ENCODE measurements at places on chromosomes 7 and 10.

DNA sequence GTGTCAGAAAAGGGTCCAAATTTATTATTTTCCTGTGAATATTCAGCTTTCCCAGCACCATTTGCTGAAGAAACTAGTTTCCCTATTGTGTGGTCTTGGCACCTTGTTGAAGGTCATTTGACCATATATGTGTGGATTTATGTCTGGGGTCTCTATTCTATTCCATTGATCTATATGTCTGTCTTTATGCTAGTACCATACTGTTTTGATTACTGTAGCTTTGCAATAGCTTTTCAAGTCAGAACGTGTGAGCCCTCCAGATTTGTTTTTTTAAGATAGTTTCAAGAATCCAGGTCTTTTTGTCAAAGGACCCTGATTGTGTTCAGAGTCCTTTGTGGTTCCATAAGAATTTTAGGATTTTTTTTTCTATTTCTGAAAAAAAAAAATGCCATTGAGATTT is 79.0 kb upstream of the WAC start:
- no peak for DNase-seq

- no peak for DNase-seq
Observed at GRCh38 chr7:17984288-17984687, 43.4 kb downstream of the PRPS1L1 start.

GRCh38 chr7:99419323-99420021 is 10.7 kb downstream of the BUD31 start:
- no peak for DNase-seq

DNA sequence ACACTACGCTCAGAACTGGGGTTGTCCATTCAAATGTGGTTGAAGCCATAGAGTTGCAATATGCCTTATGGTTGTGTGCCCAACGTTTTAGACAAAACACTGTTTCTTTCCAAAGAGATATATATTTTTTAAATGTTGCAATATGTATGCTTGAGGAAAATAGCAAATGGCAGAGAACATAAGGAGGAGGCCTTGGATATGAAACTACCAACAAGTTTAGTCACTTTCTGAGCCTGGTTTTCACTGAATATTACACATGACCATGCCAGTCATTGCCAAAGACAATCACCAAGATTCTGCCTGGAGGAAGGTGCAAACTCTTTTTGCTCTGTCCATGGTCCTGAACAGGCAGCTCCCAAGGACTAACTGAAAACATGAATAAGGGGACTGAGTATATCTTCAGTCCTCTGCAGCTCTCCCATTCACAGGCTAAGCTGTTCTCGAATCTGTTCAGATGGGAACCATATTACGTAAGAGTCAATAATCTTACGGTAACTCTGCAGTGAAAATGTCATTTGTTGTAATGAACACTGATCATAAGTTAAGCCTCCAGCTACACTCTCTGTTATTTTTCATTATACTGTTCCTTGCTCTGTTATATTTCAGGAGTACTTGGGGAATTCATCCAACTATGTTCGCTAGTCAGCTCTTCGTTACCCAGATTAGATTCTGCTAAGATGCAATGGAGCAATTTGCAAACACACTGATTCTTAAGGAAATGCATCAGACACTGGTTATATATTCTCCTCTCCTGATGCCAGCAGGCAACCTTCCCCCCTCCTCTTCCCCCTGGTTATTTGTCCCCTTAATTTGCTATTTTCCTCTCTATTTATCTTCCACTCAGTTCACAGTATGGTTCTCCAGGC is 90.7 kb upstream of the C1QL3 start:
- DNase-seq = no peak

- DNase-seq = no peak
Observed at GRCh38 chr7:47379629-47380324, 202.1 kb downstream of the TNS3 start.

DNA sequence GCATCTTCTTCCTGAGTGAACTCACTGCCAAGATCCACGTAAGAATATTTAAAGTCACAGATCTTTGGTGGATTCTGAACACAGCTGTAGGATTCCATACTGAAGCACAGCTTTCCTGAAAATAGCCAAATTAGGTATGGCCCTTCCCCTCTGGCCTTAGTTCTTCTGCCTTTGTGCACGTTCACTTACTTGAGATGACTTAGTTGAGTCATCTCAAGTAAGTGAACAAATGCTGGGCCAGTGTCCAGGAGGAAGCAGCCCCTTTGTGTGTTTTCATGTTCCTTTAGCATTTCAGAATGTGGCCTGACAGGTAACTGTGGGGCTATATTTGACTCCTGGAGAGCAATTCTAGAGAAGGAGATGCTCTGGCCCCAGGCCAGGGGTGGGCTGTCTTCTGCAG is 51.5 kb downstream of the CCNY start:
- DNase-seq = no peak

DNA sequence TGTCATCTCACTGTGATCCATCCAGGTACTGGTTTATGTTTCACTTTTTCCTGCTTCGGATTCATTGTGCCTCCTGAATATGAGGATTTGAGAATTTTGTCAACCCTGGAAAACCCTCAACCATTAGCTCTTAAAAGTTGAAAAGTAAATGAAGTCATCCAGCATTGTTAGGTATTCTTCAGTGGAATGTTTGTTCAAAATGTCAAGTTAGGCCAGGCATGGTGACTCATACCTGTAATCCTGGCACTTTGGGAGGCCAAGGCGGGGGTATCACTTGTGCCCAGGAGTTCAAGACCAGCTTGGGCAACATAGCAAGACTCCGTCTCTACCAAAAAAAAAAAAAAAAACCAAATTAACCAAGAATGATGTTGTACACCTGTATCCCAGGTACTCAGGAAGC is 222.1 kb downstream of the NSUN6 start:
- DNase-seq = no peak

GRCh38 chr7:2146676-2147472 is 85.9 kb downstream of the MAD1L1 start:
- no peak for DNase-seq

- DNase-seq = no peak
Observed at GRCh38 chr7:92973974-92974373, 137.6 kb upstream of the CDK6 start.

DNA sequence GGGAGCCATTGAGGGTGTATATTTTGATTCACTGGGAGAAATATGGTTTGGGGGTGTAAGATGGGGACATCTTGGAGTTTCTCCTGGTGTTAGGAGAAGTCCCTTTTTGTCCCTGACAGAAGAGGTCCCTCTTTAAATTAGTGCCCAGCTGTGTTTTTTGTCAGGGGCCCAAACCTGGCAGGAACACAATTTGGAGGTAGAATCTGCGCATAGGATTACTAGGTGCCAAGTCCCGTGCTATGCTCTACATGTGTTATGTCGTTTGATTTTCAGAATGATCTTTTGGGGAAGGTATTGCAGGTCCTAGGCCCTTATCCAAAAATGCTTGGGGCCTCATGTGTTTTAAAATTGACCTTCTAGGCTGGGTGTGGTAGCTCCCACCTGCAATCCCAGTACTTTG is 36.8 kb upstream of the HABP2 start:
- no peak for DNase-seq

GRCh38 chr7:74619235-74619860 is 38.2 kb upstream of the GTF2I start:
- DNase-seq = no peak

DNA sequence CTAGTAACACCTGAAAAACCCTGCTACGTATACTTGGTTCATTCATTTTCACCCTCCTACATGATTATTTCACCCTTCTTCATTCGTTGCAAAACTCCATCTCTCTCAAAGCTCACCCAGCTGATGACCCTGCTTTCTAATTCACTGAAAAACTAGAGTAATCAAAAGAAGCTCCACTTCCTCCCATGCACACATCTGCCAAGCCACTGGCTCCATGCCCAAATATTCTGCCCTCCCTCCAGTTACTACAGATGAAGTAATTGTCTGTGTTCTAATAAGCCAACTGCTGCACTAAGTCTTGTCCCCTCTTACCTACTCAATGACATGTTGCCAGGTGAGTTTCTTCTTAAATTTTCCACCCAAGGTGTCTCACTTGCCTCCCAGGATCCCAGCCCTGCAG is 96.9 kb upstream of the CCDC71L start:
- no peak for DNase-seq

DNA sequence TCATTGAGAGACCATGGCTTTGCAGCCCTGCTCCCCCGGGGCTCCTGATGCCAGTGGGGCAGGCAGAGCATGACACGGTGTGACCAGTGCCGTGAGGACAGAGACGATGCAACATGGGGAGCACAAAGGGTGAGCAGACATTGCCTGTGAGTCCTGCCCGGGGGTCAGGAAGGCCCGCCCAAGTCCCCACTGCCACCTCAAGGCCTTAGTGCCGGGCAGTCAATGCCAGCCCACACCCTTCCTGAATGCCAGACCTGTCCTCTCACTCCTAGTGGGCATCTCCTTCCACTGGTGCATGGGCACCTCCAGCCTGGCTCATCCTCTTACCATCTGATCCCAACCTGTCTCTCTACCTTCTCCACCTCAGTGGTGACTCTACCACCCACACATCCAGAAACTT is 157.9 kb upstream of the ZMIZ1 start:
- no peak for DNase-seq

GRCh38 chr10:37952926-37953325 is 23.5 kb downstream of the ZNF25 start:
- DNase-seq = no peak

GRCh38 chr7:150797661-150798060 is 2.5 kb downstream of the TMEM176B start:
- DNase-seq = no peak

- no peak for DNase-seq
Observed at GRCh38 chr10:132001238-132001972, 19.7 kb upstream of the BNIP3 start.

GRCh38 chr7:75992083-75992755 is 2.2 kb downstream of the TMEM120A start:
- DNase-seq = no peak

- DNase-seq = no peak
Observed at GRCh38 chr10:6164271-6165095, 38.2 kb upstream of the PFKFB3 start.

GRCh38 chr10:81920213-81920829 is 45.3 kb downstream of the NRG3 start:
- no peak for DNase-seq

DNA sequence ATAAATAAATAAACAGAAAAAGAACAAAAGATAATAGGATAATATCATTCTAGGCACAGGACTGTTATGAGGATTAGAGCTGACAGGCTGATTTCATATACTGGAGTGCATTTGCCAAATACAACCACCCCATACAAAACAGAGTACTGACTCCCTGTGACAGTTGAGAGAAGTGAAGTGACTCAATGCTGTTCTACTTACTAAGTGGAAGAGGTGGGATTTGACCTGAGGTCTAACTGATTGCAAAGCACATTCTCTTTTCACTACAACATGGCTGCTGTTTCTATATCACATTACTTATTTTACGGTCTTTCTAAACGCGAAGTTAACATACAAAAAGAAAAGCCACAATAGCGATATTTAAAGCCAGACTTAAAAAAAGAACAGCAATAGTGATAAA is 51.4 kb downstream of the ITGB1 start:
- DNase-seq = no peak
